ENCODE measurements at places on chromosomes 16 and 17.

GRCh38 chr16:88356124-88356726 is 26.5 kb upstream of the ZNF469 start:
- DNase-seq = no peak

- DNase-seq = peak; percentile 89
Measured at GRCh38 chr16:90022209-90023077, 3.2 kb upstream of the DBNDD1 start.

DNA sequence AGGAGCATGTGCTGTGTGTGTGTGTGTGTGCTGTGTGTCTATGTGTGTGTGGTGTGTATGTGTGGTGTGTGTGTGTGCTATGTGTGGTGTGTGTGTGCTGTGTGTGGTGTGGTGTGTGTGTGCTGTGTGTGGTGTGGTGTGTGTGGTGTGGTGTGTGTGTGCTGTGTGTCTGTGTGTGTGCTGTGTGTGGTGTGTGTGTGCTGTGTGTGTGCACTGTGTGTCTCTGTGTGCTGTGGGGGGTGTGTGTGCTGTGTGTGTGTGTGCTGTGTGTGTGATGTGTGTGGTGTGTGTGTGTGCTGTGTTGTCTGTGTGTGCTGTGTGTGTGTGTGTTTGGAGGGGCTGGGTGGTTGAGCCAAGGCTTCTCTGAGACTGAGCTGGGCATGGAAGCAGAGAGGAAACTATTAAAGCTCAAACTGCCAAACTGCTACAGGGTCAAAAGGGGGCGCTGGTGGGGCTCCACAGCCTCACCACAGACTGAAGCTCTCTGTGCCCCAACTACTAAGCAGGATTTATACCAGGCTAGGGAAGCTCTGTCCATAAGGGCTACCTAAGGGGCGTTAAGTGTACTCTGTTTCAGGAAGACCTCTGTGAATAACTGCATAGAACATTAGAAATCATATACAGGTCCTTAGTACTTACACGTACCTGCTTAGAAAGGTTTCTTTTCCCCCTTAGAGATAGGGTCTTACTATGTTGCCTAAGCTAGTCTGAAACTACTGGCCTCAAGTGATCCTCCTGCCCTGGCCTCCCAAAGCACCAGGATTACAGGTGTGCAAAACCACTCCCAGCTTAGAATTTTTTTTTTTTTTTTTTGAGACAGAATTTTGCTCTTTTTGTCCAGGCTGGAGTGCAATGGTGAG is 27.8 kb upstream of the GHDC start:
- DNase-seq = peak; percentile 61

GRCh38 chr17:79691931-79692330 is 38.8 kb upstream of the ENPP7 start:
- DNase-seq = no peak

DNA sequence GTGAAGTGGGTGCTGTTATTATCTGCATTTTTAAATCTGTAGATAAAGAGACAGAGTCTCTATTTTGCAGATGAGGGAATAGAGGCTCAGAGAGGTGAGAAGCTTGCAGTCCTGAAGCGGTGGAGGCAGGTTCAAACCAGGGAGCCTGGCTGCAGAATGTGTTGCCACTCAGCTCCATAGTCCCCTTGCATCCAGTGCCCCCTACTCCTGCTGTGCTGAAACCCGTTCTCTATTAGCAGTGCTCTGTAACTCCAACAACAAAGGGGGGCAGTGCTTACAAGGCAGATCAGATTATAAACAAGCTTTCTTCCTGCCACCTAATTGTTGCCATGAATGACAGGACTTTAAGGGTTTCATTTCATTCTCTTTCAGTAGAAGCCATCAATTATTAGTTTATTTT is 118.1 kb upstream of the CACNG3 start:
- DNase-seq = no peak

DNA sequence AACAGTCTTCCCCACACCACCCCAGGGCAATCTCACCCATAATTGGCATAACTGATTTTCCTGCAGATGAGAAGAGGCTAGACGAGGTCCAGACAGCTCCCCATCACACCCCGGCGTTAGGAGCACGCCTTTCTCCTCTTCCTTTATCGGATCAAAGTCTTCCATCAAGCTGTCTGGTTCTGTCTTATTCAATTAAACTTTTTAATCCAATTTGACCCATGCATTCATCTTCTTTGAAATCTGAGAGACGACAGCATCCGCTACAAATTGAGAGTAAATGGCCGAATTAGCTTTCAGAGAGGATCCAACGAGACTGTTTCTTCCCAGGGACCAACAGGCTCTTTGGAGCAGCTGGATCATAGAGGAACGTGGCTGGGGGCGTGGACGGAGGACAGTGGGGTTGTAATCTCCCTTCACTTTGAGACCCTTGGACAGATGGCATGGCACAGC is 44.4 kb upstream of the GPRC5B start:
- DNase-seq = no peak

GRCh38 chr17:67635681-67636080 is 82.1 kb upstream of the NOL11 start:
- DNase-seq = no peak

GRCh38 chr17:17224137-17224536 is 12.8 kb downstream of the FLCN start:
- no peak for DNase-seq

DNA sequence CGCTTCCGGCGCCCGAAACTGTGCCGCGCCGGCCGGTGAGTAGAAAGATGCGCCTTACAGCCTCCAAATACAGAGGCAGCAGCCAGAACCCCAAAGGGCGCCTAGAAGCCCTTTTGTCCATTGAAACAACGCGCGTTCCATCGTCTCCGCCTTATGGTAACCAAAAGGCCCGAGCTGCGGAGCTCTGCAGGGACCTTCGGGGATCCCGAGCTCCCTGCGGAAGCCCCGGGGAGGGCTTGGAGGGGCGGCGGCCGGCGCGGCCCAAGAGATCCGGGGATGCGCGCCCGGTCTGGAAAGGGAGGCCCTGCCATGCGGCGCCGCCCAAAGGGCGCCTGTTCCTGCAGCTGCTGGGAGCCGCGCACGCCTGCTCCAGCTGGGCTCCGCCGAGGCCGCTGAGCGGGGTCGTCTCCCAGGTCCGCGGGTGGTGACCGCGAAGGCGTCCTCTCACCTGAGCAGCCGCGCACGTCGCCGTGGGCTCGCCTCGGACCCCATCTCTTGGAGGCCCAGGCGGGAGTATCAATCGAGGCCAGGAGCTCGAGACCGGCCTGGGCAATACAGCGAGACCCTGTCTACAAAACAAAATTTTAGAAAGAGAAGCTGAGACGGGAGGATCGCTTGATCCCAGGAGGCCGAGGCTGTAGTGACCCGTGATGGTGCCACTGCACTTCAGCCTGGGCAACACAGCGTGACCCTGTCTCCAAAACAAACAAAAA is 742 bp upstream of the FBXO31 start:
- DNase-seq = no peak

- DNase-seq = no peak
Measured at GRCh38 chr17:72104164-72104862, 16.5 kb upstream of the SOX9 start.

DNA sequence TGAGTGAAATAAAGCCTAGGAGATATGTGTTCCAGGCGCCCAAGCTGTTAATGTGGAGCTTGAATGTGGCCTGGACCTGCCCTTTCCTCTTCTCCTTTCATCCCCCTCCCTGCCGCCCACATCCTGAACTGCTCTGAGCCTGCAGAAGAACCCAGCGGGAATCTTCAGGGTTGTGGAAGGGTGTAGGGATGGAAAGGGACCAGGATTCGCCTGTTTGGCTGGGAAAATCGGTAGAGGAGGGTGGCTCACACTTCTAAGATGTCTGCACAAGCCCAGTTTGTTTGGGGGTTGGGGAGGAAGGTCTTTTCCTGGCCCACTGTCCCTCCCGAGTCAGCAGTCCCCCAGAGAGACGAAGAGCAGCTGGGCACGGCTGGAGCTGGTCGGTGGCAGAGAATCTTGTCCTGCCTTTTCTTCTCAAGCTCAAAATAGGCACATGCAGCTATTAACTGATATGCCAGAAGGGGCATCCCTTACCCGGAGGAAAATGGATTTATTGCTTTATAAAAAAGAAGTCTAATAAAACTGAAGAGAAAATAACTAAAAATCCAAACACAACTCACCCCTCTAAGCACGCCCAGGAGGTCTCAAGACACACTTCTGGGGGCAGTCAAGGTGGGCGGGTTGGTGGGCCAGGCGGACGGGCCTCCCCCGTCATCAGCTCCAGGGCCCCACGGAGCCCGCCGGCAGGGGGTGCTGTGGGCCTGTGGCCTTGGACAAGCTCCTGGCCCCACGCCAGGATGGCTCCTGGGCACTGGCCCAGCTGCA is 11.5 kb upstream of the PITPNA start:
- peak; percentile 76 for DNase-seq

DNA sequence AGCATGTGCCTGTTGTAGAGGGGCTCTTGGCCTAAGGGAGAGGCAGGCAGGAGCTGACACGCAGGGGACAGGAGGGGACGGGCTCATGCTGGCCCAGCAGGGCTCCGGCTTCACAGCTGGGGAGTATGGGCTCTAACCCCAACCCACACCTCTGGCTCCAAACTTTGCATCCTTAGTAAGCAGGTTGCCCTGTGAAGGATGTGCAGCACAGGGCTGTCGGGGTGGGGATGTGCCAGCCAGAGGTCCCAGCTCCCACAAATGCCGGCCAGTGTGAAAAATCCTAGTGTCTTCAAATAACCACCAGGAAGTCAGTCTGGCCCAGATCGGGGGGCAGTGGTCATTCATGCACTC is 14.0 kb upstream of the FAM83G start:
- DNase-seq = no peak

GRCh38 chr16:88812513-88813268 is 963 bp upstream of the APRT start:
- peak; percentile 63 for DNase-seq

DNA sequence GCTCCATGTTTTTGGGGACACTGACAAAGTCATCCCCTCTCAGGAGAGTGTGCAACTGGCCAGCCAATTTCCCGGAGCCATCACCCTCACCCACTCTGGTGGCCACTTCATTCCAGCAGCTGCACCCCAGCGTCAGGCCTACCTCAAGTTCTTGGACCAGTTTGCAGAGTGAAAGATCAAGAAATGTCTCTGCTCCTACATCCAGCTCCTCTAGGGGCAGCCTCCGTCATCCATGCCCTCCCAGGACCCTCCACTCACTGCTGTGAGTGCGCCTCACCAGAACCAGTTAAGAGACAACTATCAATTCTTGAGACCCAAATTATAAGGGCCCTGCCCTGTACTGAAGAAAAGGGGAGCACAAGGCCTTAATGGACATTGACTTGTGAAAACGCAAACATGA is 1.1 kb downstream of the OVCA2 start:
- DNase-seq = no peak

DNA sequence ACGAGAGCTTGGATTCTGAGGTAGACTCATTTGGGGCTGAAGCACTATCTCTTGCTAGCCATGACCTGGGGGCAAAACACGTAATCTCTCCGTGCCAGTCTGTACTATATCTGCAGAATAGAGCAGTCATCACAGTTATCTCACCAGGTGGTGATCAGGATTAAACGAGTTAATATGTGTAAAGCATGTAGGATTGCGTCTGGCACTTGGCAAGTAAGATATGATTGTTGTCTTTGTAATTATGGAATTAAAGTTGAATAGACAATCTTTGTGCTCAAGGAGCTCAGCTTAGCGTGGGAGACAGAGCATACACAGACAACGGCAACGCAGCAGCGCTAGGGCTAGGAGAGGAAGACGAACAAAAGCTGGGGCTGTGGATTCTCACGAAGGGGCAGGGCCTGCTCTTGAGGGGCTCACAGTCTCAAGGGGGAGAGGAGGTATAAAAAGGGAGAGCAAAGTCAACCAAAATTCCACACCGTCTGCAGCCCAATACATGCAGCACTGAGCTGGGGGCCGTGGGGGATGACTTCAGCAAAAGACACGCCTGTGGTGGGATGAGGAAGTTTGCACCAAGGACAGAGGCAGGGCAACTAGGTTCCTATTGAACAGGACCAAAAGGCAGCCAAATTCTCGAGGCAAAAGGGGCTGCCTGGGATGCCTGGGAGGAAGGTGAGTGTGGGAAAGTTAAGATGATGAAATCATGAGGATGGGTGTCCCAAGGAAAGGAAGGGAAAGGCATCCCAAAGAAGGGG is 68.6 kb downstream of the SDK2 start:
- no peak for DNase-seq

DNA sequence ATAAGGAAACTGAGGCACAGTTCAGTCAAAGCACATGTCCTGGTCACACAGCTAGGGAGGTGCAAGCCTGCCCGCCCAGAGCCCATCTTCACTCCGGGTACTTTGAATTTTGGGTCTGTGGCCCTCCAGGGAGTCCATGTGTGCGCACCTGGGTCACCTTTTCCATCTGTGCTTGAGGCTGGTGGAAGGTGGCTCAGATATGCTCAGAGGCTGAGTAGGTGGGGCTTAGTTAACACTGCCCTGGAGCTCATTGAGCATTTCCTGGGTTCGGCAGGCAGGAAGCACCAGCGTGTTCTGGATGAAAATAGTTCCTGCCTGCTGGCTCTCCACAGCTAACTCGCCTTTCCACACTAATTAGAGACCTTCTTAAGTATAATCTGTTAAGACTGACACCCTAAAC is 19.2 kb downstream of the FAM234A start:
- DNase-seq = no peak

GRCh38 chr16:88784074-88784855 is 755 bp downstream of the PIEZO1 start:
- DNase-seq = peak; percentile 78

DNA sequence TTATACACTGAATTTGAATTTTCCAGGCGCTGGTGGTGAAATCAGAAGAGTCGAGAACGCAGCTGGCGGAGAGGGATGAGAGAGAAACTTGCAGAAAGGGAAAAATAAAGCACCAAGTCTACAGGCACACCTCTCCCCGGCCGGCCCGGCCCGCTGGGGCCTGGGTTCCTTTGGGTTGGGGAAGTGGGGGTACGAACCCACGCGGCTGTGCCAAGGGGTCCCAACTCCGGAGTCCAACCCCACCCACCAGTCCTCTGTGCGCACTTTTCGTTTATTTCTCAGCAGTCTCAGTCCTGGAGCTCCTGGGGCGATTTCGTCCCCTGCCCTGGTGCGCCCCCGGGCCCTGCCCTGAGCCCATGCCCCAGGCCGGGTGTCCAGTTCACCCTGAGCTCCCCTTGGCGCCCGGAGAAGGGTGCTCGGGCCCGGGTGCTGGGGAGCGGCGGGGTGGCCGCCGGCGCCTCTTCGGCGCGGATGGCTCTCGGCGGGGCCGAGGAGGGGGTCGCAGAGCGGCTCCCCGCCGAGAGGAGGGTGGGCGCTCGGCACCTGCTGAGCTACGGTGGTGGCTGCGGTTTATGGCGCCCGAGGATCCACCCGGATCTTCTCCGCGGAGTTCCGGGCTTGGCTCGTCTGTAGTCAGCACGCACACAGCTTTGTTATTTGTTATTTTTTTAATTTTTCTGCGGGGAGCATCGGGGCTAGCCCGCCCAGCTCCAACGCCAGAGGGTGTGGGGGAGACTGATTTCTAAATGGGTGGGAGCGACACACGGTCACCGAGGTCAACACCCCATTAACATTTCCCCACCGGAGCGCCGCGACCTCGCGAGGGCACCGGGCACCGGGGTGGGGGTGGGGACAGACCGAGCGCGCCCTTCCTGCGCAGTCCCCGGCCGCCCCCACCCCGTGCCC is 15.7 kb upstream of the CBX8 start:
- no peak for DNase-seq

DNA sequence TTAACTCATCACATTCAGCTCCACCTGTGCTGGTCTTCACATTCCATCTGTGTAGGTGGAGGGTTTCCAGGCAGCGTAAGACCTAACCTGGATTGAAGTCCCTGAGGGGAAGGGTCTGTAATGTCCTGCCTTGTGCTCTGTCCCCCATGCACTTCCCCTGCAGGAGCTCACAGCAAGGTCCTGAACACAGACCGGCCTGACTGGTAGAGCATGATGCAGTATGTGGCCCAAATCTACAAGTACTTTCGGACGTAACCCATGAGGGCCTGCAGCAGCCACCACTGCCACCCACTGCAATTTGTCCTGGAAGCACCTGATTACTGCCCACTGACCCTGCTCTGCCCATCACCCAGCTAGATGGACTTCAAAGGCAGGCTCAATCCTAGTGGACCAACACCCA is 36.6 kb upstream of the ADORA2B start:
- DNase-seq = no peak
